Activated gamma-delta T cell treated with Interleukin-2 at 50 U/mL for 16 hours (primary cell): ENCODE measurements at places on chromosomes 11 and 22.

DNA sequence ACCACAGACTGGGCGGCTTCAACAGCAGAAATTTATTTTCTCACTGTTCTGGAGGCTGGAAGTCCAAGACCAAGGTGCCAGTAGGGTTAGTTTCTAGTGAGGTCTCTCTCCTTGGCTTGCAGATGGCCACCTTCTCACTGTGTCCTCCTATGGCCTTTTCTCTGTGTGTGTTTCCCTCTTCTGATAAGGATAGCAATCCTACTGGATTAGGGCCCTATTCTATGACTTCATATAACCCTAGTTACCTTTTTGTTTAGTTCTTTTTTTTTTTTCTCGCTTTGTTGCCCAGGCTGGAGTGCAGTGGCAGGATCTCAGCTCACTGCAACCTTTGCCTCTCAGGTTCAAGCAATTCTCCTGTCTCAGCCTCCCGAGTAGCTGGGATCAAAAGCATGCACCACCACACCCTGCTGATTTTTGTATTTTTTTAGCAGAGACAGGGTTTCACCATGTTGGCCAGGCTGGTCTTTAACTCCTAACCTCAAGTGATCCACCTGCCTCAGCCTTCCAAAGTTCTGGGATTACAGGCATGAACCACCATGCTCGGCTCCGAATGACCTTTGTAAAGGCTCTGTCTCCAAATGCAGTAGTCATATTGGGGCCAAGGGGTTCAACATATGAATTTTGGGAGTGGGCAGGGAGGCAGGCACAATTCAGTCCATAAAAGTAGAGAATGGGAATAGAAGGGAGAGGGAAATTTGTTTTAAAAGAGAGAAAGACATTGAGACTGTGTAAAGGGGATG is 25.5 kb upstream of the NNMT start:
- DNase-seq: no peak

DNA sequence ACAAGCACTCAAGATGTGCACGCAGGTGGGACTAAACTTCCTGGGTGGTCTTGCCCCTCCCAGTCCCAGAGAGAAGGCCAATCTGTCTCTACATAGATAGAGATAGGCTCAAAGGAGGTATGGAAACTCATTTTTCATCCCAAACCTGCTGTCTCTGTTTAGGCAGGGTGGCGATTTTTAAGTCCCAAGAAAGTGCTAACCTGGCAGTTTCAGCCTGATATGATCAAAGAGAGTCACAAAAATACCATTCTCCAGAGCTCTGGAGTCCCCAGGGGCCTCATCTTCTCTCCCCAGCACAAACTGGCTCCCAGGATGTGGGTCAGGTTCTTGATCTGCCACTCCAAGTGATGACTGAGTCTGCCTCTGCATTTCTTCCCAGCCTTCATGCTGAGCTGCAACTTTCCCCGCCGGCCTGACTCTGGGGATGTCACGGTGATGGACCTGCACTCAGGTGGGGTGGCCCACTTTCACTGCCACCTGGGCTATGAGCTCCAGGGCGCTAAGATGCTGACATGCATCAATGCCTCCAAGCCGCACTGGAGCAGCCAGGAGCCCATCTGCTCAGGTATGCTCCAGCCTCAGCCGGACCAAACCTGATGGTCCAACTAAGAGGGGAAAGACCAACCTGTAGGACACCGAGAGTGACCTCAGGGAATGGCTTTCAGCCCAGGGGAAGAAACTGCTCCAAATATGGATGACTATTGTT is 129.5 kb downstream of the SEZ6L start:
- DNase-seq: no peak

GRCh38 chr22:50027639-50028537 is 15.3 kb upstream of the IL17REL start:
- peak; percentile 49 for DNase-seq

DNA sequence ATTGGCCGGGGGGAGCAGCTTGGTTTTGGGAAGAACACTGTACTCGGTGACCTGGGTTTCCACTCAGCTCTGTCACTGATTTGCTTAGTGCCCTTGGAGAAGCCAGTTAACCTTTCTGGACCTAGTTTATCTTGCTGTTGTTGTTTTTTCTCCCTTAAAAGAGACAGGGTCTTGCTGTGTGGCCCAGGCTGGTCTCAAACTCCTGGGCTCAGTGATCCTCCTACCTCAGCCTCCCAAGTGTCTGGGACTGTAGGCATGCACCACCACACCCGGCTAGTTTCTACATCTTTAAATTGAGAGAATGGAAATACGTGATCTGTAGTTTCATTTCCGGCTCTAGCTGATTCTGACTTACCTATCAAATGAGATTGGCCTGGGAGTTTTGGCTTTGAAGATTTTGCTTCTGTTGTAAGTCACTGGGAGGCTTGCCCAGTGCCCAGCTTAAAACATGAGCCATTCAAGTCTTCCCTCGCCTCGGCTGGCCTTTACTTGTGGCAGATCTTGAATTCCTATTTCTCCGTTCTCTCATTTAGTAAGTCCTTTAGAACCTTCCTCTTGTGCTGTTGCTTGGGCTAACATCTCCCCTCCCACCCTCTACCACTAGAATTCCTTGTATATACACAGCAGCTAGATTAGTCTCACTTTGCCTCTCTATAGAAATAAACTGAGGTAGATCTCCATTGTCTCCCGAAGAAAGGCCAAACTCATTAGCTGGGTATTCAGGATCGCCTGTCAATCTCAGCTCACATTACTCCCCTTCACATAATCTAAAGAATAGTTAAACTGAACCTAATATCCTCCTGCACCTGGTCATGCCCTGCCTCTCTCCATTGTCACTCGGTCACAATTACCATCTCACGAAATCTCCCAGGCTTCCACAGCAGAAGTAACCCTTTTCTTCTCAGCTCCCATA is 87.7 kb upstream of the SLC25A18 start:
- DNase-seq: no peak

GRCh38 chr11:6321961-6322362 is 1.7 kb upstream of the CAVIN3 start:
- DNase-seq: no peak

- DNase-seq: no peak
Measured at GRCh38 chr11:117770061-117770460, 27.0 kb downstream of the DSCAML1 start.

GRCh38 chr11:129937592-129938238 is 42.3 kb upstream of the NFRKB start:
- no peak for DNase-seq

DNA sequence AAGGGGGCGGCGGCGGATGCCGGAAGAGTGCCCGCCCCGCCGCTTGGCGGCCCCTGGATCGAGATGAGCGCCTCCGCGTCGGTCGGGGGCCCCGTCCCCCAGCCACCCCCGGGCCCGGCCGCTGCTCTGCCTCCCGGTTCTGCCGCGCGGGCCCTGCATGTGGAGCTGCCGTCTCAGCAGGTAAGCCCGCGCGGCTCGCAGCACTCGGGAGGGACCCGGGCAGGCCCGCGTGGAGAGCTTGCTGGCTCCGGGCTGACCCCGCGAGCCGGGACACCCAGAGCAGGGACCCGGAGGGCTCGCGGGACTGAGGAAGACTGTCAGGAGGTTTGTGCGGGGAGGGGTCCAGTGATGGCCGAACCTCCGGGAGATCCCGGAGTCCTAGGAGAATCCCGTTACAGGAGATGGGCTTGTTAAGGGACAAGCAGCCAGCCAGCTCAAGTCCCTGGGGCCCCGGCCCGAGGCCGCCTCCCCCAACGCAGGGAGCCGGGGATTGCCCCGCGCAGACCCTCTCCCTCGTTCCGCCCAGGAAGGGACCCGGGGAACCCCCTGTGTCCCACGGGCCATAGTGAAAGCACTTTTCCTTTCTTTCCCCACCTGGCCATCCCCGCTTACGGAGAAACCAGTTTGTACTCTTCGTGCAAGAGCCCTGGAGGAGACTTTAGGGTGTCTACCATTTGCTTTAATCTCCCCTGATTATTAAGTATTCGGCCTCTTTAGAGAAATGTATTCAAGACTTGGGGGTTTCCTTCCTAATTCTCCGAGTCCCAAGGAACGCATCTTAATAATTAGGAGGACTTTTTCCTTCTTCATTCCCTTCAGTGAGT is 547 bp downstream of the UVRAG start:
- DNase-seq: peak; percentile 32

DNA sequence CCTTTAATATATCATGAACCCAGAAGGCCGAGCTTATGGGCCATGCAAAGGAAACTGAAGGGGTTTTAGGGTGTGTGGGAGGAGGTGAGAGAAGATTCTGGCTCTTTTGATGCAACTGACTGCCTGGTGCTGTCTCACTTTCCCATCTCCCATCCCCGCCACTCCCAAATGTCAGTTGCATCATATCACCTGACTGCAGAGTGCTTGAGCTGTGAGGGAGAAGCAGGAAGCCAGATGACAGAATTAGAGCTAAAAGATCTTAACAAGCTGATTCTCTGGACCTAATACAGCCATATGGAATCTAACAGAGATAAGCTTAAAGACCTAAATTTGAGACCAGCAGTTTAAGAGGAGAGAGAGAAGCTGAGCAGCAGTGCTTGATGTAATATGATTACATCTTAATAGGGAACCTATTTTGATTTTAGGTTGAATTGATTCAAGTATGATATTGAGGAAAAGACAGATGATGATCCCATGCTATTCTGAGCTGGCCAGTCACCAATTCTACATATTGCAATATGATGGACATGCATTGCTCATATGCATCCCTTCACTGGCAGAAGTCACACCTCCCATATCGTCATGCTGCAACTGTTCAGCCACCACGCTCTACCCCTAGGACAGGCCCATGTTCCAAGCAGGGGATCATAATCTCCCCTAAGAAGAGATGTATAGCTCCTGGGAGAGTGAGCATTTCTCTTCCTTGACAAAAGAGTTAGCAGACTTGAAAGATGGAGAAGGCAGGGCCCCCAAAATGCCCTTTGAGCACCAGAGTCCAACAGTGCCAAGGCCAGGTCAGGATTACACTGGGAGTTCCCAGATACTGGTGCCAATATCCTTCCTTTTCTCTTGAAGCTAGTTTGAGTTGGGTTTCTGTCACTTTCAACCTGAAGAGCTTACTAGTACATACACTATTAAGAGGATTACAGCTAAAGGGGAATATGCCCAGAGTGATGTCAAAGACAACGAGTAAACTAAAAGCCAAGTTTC is 44.9 kb downstream of the PLEKHA7 start:
- no peak for DNase-seq

GRCh38 chr22:37792494-37792893 is 15.2 kb upstream of the GCAT start:
- DNase-seq: no peak

DNA sequence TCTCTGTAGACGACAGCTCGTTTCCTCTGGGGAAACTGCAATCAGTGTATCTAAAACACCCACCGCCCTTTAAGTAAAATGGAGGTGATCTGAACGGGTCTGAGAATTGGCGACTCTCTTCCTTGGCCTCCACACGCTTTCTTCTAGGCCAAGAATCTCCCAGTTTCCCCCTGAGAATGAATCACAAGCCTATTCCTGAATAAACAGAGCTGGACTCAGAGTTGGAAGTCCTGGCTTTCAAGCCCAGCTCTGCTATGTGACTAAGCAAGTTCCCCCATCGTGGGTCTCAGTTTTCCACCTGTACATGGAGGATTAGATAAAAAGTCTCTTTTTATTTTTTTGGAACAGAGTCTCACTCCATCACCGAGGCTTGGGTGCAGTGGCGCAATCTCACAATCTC is 200.4 kb downstream of the MN1 start:
- DNase-seq: no peak

DNA sequence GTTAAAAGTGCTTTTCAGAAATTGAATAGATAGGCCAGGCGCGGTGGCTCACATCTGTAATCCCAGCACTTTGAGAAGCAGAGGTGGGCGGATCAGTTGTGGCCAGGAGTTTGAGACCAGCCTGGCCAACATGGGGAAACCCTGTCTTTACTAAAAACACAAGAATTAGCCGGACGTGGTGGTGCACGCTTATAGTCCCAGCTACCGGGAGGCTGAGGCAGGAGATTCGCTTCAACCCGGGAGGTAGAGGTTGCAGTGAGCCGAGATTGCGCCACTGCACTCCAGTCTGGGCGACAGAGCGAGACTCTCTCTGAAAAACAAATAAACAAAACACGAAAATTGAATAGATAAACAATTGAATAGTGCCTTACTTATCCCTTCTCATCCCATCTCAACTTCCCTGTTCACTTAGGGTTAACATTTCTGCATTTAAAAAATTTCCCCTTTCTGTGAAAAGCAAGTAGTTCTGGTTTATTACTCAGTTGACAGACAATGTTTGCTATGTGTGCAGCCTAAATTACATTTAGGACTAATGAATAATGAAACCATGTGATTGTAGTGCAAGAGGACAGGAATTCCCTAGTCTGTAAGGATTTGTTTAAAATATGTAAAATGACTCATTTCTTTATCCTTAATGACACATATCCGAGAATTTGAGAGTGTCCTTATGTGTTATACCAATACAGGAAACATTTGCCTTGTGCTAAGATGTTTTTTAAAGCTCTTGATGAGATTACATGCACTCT is 6.0 kb downstream of the RNF169 start:
- DNase-seq: no peak

- no peak for DNase-seq
Measured at GRCh38 chr22:17749605-17750395, 24.5 kb downstream of the BID start.

GRCh38 chr22:25403811-25404471 is 160.5 kb upstream of the GRK3 start:
- DNase-seq: no peak

DNA sequence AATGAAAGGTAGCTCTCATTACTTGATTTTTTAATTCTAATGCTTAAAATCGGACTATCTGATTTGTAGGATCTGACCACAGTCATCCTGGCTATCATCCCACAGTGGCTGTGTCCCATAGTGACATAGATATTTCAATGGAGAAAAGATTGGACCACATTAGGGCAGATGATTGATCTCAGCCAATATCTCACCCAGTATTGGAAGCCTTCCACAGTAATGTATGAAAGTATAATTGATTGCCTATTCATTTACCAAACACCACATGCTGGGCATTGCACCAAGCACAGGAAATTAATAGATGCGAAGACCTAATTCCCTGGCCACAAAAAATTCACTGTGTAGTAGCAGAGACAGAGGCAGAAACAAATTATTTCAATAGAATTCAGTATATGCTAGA is 37.6 kb downstream of the FZD4 start:
- no peak for DNase-seq

- no peak for DNase-seq
Measured at GRCh38 chr11:112534208-112534607, 273.5 kb upstream of the PLET1 start.

GRCh38 chr11:61956191-61957020 is 6.3 kb downstream of the BEST1 start:
- no peak for DNase-seq

DNA sequence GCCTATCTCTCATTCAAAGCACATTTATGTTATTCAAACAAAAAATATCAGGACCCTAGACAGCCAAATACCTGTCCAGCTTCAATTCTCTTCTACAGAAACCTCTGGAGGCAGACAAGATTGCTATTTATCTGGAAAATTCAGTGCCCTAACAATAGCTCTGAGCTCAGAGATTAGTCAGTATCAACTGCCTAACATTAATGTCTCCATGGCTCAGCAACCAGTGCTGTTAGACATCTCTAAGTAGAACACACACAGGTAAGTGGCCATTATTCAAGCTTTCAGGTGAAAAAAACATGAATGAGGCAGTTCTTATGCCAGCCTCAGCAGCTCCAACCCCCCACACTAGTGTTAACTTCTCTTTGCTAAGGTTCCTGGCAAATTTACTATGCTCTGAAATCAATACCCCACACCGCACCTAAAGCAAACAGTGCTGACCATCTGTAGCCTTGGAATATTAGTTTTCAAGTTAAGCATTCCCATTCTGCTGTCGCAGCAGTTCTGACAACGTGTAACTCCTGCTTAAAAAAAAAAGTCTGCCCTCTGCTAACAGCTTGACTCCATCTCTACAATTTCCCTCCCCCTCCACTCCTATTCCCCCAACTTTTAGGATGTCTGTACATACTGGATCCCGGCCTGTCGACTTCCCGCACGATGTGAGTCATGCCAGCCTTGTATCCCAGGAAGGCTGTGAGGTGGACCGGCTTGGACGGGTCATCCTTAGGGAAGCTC is 1.5 kb downstream of the RPL3 start:
- DNase-seq: no peak
